ENCODE measurements at places on chromosomes 7 and 10. TPM values are rescaled to one million over a fixed set of nuclear protein-coding genes. Genes with fewer than 3 reads are reported as not detected.

HGF gene
- polyA plus RNA-seq: not detected

SLC29A4 gene
- polyA plus RNA-seq: 0.43 TPM

PYROXD2 gene
- polyA plus RNA-seq: 4.0 TPM

FAM20C gene
- 9.7 TPM for polyA plus RNA-seq

GRCh38 chr10:89351780-89352597 is 24.2 kb downstream of the IFIT3 start:
- H3K4me1 ChIP-seq: peaks cover 23% of the 10 kb centered on the region
- peak; percentile 70 for DNase-seq
- H3K4me3 ChIP-seq: no peak overlapping the region

- H3K36me3 ChIP-seq: no peaks in the 10 kb centered on the region
- peaks cover 4% of the 10 kb centered on the region for H3K4me1 ChIP-seq
- no peak overlapping the region for H3K4me3 ChIP-seq
- H3K27ac ChIP-seq: no peak overlapping the region
- peaks cover 3% of the 10 kb centered on the region for H3K27me3 ChIP-seq
These were observed 10.1 kb upstream of the LEP start for GRCh38 chr7:128231021-128231420.

GRCh38 chr7:67311901-67312300 is 315.3 kb downstream of the TYW1 start:
- DNase-seq: no peak
- H3K4me3 ChIP-seq: no peak overlapping the region
- no peaks in the 10 kb centered on the region for H3K27me3 ChIP-seq
- H3K27ac ChIP-seq: no peak overlapping the region
- peaks cover 6% of the 10 kb centered on the region for H3K36me3 ChIP-seq

DNA sequence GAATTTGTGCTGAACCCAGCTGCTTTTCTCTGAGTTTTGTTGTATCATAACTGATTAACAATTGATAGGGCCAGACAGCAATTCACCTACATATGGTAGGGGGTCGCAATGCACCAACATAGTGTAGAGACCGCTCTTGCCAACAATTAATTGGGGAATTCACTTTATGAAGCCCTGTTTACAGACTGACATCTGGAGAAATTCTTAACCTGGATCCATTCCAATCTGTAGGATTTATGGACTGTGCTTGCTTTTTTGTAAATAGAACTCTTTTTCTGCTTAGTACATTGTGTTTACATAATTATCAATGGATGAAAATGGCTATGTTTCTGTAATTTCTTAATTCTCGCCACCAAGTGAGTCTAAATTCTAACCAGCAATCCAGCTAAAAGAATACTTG is 311.7 kb upstream of the BMPER start:
- H3K27me3 ChIP-seq: no peaks in the 10 kb centered on the region
- no peak overlapping the region for H3K4me3 ChIP-seq
- H3K27ac ChIP-seq: no peak overlapping the region
- no peaks in the 10 kb centered on the region for H3K36me3 ChIP-seq

GRCh38 chr10:124906551-124907001 is 35.3 kb upstream of the ZRANB1 start:
- no peaks in the 10 kb centered on the region for H3K36me3 ChIP-seq
- no peak overlapping the region for H3K27ac ChIP-seq
- peaks cover 9% of the 10 kb centered on the region for H3K4me1 ChIP-seq

DNA sequence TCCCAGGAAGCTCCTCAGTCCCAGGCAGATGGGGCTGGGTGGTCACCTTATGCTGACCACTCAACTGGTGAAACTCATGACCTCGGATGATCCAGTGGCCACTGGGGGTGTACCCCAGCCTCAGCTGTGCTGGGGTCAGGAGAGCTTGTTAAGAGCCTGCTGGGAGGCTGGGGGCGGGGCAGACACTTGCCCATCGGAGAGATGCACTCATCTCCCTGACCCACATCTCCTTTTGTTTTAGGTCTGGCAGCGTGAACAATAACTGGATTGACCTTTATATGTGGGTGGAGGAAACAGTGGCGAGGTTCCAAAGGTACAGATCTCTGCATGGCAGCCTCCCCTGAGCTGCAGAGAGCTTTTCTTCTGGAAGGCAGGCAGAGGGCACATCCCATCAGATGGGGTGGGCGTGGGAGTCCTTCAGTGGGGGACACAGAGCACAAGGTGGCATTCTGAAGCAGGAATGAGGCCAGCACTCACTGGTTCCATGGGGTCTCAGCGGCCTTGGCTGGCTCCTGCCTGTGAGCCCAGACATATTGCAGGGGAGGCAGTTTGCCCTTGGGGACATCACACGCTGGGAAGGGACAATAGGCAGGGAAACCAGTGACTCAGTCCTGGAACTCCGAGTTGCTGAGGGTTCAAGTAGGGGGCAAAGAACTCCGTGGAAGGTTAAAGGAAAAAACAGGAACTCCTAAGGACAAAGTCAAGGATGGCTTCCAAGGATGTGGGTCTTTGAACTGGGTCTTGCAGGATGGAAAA is 5.2 kb downstream of the ANTXRL start:
- H3K4me3 ChIP-seq: no peak overlapping the region
- no peaks in the 10 kb centered on the region for H3K4me1 ChIP-seq
- no peaks in the 10 kb centered on the region for H3K27me3 ChIP-seq
- DNase-seq: no peak
- no peak overlapping the region for H3K27ac ChIP-seq
- H3K36me3 ChIP-seq: no peaks in the 10 kb centered on the region

DNA sequence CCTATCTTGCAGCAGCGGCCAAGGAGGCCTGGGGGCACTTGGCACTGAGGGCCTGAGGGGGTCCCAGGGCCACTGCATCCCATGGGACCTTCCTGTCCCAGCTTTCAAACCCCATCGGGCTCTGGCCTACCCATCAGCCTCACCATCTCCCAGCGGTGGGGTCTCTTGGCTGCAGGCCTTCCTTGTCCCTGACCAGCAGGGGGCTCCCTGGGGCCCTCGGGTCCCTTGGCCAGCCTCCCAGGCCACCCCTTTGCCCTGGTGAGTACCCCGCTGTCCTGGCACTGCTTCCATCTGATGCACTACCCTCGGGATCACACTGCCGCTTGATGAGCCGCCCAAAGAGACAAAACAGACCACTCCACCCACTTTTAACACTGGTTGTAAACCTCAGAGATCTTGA is 43.5 kb downstream of the YKT6 start:
- no peak overlapping the region for H3K4me3 ChIP-seq
- DNase-seq: no peak
- no peak overlapping the region for H3K27ac ChIP-seq
- H3K27me3 ChIP-seq: no peaks in the 10 kb centered on the region

DNA sequence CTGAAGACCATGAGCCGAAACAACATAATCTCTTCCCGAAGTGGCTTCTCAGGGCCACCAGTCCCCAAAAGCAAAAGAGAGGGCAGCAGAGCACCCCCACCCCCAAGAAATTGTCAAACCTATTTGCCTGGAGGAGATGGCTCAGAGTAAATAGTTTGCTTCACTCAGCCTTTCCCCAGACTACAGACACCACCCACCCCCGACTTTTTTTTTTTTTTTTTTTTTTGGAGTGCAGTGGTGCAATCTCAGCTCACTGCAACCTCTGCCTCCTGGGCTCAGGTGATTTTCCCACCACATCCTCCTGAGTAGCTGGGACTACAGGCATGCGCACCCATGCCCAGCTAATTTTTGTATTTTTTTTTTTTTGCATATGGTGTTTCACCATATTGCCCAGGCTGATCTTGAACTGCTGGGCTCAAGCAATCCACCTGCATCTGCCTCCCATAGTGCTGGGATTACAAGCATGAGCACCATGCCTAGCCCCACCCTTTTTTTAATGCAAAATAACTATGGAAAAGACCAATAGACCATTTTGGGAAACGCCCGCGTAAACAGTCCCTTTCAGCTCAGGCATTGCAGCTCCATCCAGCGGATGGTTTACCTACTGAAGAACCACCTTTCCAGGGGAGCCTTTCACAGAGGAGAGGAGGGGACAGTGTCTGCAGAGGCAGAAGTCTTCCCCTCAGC is 9.7 kb downstream of the ZMIZ1 start:
- no peaks in the 10 kb centered on the region for H3K36me3 ChIP-seq
- no peak overlapping the region for H3K27ac ChIP-seq
- H3K4me3 ChIP-seq: no peak overlapping the region
- DNase-seq: no peak
- H3K4me1 ChIP-seq: peaks cover 28% of the 10 kb centered on the region
- H3K27me3 ChIP-seq: no peaks in the 10 kb centered on the region

All from keratinocyte (primary cell).